Ascending aorta (tissue), 2 donors: ENCODE measurements at places on chromosomes 6 and 20.

DNA sequence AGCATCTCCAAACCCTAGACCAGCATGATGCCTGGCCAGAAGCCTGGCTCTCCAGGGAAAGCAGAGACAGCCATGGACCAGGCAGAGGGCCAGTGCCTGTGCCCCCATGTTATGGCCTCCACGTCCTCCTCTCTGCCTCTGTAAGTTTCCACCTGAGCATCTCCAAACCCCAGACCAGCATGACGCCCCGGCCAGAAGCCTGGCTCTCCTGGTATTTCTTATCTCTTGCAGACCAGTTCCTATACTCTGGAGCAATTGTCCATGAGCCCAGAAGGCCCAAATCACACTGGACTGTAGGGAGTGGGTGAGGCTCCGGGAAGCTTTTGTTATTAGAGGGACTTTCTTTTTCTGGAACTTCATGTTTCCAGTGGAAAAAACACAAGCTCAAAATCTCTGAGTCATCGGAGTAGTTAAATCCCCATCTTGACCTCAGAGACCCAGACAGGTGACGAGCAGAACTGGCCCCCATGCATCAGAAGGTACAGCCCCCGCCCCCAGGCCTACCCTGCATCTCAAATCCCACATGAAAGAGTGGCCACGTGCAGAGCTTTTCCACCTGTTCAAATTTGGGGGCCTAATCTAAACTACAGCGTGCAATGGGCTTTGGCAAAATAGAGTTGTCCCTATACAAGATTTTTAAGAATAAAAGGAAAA lies 110.2 kb upstream of the FOXQ1 start:
- DNase-seq = no peak

GRCh38 chr6:41692080-41692675 lies 43.2 kb downstream of the TFEB start:
- no peak for DNase-seq

GRCh38 chr20:25036331-25036936 lies 21.5 kb downstream of the ACSS1 start:
- DNase-seq = no peak

DNA sequence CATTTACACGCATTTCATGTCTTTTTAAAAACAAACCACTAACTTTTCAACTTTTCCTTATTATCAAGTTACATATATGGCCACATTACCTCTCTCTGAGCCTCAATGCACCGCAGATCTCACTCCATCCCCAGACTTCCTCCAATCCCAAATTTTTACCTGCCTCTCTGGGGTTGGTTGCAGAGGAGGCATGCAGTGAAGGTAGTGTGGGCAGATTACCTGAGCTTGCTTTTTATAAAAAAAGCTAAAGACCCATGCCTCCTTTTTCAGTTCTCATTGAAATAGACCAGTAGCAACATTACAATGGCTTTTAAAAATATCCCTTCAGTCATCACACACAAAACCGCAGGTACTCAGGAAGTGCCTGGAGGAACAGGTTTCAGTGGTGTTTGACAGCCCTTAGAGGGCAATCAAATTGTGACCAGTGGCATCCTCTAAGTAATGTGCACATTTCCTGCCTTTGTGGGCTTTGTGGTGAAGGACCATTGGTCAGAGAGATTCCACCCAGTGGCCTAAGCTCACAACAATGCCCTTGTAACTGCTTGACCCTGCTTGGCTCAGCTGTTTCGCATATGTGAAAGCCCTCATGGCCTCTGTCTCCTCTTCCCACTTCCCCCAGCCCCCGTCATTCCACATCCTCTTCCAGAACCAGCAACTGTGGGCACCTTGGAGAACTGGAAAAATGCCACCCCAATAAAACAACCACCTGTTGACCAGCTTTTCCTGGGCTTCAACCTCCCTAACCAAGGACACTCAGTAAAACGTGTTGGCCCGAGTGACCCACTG lies 30.2 kb upstream of the IL17A start:
- no peak for DNase-seq

DNA sequence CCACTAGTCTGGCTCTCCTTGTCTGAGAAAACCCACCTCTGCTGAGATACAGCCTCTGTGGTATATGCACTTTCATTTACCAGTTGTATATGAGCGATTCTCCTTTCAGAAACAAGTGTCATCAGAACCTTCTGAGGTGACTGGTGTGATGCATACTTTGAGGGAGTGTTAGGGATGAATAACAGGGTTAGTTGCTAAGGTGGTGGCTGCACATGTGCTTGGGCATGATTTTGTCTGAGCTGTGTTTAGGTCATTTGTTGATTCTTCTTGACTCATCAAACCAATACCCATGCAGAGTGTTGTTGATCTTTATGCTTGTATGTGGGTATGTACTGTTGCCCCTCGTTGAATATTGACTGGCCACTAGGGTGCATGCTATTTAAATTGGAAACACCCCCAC lies 25.7 kb downstream of the DTD1 start:
- DNase-seq = no peak

GRCh38 chr6:37759221-37760144 lies 60.0 kb upstream of the ZFAND3 start:
- no peak for DNase-seq

- DNase-seq = no peak
Observed at GRCh38 chr6:136706430-136706829, 85.8 kb downstream of the MAP3K5 start.

- DNase-seq = no peak
Observed at GRCh38 chr6:137894779-137895385, 27.8 kb downstream of the TNFAIP3 start.

- DNase-seq = no peak
Observed at GRCh38 chr6:67666177-67666964, 968.7 kb upstream of the ADGRB3 start.

DNA sequence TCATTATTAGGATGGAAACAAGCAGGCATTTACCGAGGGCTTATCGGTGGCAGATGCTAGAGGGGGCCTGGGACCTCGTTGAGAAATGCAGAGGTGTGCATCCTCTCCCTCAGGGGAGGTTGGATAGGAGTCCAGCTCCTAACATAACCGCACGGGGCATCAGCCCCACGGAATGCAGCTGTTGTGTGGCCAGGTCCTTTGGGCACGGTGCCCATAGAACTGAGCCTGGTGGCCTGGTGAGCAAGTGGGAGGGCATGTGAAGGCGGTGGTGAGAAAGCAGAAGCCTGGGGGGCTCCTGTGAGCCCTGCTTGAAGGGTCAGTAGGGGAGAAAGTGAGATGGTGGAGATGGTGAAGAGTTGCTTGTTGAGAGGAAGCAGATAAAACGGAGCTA lies 143.7 kb downstream of the CDH26 start:
- no peak for DNase-seq

DNA sequence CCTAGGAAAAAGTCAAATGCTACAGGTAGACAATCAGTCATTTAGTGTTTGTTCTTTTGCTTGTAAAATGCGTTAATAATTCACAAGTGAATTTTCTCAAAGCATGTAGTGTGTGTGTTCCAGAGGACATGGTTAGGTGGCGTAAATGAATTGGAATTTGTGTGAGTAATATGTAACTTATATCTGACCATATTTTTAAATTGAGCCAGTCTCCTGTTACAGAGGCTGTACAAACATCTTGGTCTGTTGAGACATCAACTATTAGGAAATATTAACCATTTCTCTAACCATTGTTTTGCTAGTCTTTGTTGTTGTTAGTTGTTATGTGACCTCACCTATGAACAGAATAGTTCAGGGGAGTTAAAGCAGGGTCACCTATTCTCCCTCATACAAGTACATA lies 22.7 kb downstream of the MCM8 start:
- no peak for DNase-seq

GRCh38 chr6:162538643-162539064 lies 188.9 kb downstream of the PRKN start:
- no peak for DNase-seq

- no peak for DNase-seq
Observed at GRCh38 chr6:157412791-157413190, 31.8 kb downstream of the ZDHHC14 start.

DNA sequence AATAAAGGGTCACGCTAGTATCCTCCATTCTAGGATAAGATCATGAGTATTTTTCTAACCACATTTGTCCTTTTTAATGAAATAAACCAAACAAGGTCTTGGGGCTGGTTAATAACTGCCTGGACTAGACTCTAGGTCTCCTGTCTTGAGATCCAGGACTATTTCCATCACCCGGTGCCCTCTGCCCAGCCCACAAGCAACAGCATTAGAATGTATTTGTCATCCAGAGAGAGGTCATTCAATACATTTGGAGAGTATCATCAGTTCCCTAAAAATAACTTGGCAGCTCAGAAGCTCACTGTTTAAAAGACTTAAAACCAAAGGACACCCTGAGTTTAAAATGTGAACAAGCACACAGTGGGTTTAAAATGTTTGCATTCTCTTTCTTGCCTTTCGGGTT lies 4.4 kb upstream of the RBM24 start:
- DNase-seq = no peak

DNA sequence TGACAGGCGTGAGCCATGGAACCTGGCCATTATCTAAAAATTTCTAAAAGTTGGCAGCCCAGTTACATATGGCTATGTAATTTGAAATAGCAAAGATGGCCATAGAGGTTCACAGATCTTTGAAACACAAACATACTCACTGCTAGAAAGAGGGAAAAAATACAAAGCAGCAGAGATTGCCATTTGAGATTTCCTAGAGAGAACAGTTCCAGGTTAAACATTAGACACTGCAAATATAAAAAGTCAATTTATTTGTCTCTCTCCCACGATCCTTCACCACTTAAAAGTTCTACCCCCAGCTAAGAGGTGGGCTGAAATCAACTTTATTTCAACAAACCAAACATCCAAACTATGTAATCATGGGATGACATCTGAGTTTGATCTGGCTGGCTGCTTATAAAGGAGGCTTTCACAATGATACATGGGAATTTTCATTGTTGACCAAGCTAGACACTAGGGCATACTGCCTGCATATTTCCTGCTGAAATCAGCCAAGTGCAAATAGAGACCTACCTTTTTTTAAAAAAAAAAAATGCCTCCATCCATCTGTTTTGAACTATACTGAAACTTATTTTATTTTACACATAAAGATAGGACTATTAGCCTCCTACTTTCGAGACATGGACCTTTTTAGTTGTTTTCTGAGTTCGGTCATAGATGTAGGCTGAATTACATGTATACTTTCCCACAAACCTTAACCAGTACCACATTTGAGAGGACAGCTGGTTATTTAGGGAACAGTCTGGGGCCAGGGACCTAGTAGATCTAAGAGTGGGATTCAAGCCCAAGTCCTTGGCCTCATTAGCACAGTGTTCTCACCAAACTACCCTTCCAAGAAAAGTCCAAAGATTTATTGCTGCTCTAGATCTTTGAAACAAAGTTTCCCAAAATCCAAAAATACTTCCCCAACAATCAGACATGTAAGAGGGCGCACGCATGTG lies 16.6 kb downstream of the DCDC2 start:
- no peak for DNase-seq

DNA sequence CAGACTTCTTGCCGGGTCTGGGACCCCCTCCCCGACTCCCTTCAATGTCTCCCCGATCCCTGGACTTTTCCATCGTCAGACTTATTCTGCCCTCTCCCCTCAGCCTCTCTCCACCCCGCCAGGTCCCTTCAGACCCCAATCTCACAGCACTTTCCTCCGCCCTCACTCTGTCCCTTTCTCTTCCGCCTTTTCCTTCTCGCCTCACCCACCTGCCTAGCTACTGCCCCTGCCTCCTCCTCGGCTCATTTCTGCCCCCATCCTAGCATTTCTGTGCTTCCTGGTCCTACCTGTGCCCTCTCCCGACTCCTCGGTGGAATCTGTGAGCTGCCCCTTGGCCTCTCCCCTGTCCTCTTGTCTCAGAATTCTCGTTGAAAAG lies 616 bp downstream of the CHMP4B start:
- DNase-seq = no peak
